H9 (cell line): ENCODE measurements at places on chromosomes 7 and 10.

- DNase-seq = no peak
Observed at GRCh38 chr10:60443346-60443745, 53.7 kb upstream of the ANK3 start.

- no peak for DNase-seq
Observed at GRCh38 chr7:44279286-44279685, 46.1 kb downstream of the CAMK2B start.

DNA sequence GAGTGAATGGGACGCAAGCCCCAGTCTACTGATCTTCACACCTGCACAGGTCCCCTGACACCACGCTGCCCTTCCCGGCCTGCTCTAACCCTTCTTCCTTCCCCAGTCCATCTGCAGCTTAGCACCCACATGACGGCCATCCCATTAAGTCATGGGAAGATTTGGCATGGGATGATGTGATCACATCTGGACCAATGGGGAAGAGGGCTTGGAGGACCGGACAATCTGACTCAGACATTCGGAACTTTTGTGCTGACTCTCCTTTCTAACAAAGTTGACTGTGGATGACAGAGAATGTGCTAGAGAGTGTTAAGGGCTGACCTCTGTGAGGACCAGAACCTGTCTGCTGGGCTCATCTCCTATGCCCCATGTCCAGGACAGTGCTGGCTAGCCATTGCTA, 15.6 kb downstream of the CXCL12 start:
- no peak for DNase-seq

GRCh38 chr7:153382641-153383101, 623.1 kb downstream of the ACTR3B start:
- DNase-seq = no peak
